Small intestine (tissue), 16 donors: ENCODE measurements at places on chromosomes 5 and 9. TPM values are rescaled to one million over a fixed set of nuclear protein-coding genes. Genes with fewer than 3 reads are reported as not detected.

- DNase-seq: no peak
Measured at GRCh38 chr5:83662558-83662957, 58.1 kb downstream of the HAPLN1 start.

DNA sequence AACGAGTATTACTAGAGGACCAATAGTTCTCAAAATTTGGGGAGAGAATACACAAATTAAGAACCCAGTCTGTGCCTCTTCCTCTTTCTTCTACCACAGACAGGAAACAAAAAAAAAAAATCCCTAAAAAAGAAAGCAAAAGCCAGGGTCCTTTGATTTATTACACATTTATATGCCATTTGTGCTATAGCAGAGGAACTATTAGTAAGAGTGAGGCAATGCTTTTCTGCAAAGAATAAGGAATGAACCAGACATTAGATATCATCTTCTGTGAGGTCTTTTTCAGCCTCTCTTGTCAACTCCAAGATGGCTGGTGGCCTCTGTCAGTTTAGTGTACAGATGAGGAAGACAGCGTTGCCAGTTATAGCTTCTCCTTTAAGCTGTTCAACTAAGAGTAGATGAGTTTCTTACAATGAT, 127.6 kb downstream of the RFX3 start:
- DNase-seq: no peak

Gene RANBP3L
- polyA plus RNA-seq: 0.31 TPM

Gene ADGRD2
- not detected for polyA plus RNA-seq

Gene ERCC8
- polyA plus RNA-seq: 2.9 TPM

Gene LHX2
- polyA plus RNA-seq: not detected
